ENCODE measurements at places on chromosomes 5 and 9.

DNA sequence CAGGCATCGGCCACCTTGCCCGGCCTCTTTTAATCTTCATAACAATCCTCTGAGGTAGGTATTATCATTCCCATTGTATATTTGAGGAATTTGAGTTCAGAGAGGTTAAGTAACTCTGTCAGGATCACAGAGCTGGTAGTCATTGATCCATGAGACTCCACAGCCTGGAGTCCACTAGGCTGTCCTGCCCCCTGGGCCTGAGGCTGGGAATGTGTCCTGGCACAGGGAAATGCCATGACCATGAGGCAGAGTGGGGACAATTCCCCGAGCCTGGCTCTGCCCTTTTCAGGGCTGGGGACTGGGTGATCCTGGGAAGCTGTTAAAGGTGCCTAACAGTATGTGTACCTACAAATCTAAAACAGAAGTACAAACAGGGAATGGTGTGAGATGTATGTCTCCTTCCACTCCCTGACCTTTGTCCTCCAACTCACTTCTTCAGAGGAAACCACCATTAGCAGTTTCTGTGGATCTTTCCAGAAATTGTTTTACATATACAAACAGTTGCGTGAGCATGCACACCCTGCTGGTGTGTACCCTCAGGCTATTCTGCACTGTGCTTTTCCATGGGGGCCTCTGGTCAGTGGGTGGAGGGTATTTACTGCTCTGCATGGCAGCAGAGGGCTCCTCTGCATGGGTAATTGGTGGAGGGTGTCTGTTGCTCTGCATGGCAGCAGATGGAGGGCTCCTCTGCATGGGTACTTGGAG lies 53.8 kb downstream of the NDST1 start:
- no peak for DNase-seq

DNA sequence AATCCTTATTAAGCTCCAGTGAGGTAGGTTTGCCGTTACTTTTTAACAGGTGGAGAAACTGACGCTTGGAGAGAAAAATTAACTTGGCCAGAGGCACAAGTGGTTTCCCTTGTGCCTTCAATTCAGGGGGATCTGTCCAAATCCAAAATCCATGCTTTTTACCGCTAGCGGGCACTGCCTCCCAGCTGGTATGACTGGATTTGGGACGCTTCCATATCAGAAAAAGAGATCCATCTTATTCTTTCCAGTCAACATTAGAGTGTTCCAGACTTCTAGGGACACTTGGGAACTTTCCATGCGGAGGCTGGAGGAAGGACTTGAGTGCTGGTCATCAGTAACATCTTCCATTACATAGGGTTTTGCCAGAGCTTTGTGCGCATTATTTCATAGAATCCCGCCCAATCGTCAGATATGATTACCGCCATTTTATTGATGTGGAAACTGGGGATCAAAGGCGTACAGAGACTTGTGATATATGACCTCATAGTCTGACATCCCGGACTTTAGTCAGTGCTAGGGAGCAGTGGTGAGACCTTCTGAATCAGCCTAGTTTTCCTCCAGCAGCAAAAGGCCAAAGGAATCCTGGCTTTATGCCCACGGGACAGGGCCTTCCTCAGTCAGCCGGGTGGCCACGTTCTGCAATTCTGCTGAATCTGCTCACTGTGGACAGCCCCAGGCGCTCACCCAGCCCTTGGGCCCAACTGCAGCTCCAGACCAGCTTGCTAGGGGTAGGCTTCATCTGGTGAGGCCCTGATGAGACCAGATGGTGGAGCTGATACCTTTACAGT lies 1.1 kb upstream of the GNPDA1 start:
- no peak for DNase-seq

DNA sequence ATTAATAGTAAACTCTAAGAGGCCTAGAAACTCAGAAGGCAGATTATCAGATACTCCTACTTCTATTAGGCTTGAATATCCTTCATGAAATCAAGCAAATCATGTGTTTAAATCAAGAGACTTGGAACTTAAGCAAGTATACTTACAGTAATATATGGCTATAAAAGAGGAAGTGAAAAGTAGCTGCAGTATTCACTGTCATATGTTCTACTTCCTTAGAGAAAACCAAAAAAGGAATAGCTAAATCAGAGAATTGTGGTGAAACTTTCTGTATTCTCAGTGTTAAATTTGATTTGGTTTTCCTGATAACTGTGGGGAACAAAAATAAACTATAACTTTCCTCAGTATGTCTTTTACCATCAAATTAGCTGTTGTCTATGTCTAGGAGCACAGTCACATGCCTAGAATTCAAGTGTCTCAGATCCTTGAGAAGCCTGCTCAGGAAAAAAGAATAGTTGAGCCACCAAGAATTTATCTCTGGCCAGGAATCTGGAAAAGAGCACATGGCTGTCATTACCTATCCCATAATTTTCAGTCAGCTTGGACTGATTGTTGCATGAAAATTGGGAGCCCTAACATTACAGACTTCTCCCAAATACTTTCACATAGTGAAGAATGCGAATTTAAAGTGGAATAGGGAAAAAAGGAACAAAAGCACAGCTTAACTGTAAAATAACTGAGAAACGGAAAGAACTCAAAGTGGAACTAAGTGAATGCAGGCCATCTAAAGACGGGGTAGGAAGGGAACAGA lies 1.7 kb downstream of the FKBP15 start:
- no peak for DNase-seq

DNA sequence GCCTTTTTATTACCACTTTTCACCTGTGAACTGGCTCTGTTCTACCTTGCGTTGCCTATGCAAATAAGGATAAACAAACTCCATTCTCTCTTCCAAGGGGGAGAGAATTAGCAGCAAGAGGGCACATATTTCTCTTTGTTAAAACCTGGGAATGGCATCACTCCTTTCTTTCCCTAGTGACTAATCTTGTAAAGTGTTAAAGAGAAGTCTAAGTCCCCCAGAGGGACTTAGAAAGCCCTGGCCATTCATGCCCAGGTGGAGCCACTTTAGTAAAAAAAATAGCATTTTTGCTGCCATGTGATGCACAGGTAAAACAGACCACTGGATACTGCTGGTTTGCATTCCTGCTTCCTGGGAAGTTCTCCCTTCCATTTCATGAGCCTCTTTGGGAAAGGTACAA lies 148.4 kb downstream of the MAN2A1 start:
- DNase-seq = no peak

DNA sequence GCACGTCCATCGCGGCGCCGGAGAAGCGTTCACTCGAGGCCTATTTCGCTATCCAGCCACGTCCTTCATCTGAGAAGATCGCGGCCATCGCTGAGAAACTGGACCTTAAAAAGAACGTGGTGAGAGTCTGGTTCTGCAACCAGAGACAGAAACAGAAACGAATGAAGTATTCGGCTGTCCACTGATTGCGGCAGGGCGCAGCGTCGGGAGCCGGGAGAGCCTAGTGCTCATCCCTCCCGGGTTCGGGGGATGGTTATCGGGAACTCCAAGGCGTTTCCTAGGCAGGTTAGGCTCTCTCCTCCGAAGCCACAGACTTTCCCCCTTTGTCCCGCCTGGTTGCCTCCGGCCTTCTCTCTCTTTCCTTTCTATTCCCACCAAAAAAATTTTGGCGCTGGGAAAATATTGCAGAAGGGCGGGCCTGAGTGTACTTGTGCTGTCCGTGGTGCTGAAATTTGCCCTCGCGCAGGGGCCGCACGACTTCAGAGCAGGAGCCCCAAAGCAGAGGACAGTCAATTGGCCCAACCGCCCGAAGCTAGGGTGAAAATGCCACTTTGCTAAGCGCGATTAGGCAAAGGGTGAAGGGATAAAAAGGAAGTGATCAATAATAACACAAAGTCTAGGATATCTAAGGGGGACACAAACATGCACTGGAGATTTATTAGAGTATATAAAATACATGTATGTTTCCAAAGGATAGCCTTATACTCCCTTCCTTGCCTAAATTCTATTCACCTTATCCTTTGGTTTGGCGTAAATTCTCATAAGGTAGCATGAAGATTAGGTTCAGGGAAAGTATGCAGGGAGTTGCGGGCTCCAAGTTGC lies 1.8 kb downstream of the POU4F3 start:
- DNase-seq = no peak

GRCh38 chr9:12544700-12545099 lies 148.5 kb upstream of the TYRP1 start:
- no peak for DNase-seq

DNA sequence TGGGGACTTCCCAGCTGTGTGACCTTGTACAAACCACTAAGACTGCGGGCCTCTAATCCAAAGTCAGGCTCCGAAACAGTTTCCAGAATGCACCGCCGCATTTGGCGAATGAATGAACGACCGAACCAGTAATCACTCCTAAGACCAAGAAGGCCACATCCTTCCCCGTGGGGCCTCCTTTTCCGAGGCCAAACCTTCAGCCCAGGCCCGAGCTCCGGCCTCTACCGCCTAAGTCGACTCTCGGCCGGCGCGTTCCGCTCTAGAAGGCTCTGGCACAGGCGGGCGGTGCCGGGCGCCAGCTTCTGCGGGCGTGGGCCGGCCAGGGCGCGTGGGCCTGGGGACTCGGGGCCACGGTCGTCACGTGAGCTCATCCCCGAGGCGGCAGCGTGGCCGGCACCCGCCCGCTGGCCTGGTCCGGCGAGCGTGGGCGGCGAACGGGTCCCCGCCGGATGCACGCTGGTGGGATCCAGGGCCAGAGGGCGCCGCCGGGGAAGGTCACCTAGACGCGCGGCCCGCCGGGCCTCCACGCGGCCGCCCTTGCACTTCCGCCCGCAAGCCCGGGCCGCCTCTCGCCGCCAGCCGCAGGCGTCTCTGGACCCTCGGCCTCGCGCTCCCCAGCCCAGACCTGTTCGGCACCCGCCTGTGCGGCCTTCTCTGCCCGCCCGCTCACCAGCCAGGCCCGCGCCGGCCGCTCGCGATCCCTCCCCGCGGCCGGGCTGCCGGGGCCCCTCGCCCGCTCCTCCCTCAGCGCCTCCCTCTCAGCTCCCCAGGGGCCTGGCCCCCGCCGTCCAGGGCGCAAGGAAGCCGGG lies 754 bp downstream of the VDAC1 start:
- peak; percentile 53 for DNase-seq

DNA sequence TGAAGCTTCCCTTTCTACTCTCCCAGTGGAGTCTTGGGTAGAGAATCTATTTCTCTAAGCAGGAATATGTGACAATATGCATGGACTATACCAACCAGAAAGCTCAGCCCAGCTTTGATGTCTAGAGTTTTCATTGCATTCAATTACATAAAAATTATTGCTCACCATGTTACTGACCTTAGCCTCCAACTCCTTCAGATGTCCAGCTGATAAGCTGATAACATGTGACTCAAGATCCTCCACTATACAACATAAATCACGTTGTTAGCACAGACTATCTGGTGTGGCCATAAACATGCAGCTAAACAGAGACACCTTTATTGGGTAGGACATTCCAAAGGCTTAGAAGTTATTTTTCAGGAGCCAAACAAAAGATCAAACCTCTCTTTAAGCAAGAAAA lies 1168.2 kb downstream of the CDH12 start:
- DNase-seq = no peak

DNA sequence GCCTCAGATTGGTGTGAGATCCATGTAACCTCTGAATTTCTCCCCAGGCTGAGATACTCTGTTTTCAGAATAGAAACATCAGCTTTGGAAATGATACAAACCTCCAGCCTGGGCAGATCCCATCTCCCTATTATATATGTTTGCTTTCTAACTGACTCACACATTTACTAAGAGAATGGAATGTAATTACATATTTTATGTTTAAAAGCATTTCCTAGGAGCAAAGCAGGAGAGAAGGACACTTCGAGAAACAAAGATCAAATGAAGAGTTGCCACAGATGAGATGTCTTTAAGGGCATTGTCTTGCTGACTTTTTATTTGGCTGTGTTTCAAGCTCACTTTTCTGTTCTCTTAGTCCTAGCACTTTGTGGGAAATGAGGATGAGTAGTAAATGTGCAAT lies 96.3 kb downstream of the CDH18 start:
- DNase-seq = no peak

- DNase-seq = no peak
Observed at GRCh38 chr5:128436749-128437188, 101.3 kb downstream of the FBN2 start.

DNA sequence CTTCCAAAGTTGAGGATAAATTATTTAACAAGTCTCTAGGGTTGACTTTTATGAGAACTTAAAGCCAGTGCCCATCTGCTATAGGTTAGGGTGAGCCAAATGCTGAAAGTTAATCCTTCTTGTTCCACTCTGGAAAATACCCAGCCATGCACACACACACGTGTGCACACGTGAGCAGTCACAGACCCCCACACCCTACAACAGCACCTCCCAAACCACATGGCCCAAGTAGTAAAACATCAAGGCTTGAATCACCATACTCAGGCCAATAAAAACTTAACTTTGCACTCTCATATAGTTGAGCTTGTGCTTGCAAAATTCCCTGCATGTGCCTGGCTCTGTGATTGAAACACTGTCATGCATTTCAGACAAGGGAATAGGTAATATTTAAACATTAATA lies 467.6 kb downstream of the ARHGEF28 start:
- DNase-seq = no peak

GRCh38 chr9:90408659-90409058 lies 234.0 kb downstream of the DIRAS2 start:
- no peak for DNase-seq

DNA sequence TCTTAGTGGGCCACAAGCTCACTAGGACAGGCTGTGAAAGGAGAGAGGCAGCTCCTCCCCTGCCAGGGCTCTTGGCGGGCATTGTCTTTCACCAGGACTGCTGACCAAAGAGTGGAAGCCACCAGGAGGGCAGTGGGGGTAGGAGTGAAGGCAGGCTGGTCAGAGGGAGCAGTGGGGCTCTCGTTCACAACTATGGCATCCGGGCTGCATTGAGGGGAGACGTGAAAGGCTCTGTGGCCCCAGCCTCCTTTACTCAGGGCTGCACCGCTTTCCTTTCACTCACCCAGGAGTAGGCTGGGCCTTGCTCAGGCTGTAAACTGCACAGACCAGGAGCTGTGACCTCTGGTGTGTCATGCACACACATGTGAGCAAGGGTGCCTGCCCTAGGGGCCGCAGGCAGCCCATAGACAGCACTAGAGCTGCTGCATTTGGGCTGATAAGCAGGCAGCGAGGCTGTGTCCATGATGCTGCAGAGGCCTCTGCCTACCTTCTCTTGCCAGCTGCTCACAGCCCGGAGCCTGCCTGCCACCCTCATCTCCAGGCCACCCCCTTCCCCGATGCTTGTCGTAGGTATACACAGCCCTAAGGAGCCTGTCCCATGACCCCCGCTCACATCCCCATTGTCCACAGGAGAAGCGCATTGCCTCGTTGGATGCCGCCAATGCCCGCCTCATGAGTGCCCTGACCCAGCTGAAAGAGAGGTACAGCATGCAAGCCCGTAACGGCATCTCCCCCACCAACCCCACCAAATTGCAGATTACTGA lies 130.4 kb downstream of the DAB2IP start:
- no peak for DNase-seq
